ENCODE measurements at places on chromosomes 6 and 20.

GRCh38 chr20:35917077-35917476 is 37.2 kb downstream of the SCAND1 start:
- DNase-seq: no peak

DNA sequence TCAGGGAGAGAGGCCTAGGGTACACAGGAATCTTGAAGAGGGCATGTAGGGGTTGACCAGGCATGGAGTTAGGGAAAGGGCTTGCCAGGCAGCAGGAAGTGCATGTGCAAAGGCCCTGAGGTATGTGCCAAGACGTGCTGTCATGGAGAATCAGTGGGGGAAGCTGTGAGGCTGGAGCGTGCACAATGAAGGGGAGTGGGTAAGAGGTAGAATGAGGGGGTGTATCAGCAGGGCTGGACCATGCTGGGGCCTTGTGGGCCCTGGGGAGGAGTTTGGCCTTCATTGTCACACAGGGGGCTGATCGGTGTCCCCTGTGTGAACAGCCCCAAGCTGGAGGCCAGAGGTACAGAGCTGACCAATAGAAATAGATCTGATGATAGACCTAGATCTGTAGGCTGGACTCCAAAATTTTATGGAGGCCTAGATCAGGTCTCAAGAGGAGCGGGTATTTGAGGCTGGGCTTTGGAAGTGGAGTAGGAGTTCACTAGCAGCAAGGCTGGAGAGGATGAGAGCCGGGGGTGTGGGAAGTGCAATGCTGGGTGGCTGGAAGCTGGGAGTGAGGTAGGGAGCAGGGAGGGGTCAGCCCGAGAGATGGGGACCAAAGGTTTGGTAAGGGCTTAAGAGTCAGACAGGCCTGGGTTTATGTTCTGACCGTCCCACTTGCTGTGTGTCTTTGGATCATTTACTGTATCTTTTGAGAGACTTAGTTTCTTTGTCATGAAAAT is 3.0 kb downstream of the SRC start:
- no peak for DNase-seq

GRCh38 chr6:137256350-137257103 is 37.3 kb upstream of the IFNGR1 start:
- DNase-seq: no peak

GRCh38 chr20:48619126-48620101 is 208.4 kb downstream of the PREX1 start:
- no peak for DNase-seq

- no peak for DNase-seq
These were observed 86.9 kb downstream of the MTFR2 start for GRCh38 chr6:136163260-136163659.

- DNase-seq: no peak
These were observed 17.2 kb upstream of the NOX3 start for GRCh38 chr6:155472886-155473285.

DNA sequence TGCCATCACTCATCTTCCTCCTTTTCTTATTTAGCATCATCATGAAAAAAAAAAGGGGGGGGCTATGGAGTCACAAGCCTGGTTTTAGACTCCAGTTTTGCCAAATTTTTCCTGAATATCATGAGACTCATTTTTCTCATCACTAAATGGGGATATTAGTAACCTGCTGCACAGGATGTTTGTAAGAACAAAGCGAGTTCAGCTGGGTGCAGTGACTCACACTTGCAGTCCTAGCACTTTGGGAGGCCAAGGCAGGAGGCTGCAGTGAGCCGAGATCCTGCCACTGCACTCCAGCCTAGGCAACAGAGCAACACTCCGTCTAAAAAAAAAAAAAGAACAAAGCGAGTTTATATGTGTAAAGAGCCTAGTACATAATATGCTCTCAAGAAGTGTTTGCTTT is 82.8 kb downstream of the TFAP2A start:
- no peak for DNase-seq

DNA sequence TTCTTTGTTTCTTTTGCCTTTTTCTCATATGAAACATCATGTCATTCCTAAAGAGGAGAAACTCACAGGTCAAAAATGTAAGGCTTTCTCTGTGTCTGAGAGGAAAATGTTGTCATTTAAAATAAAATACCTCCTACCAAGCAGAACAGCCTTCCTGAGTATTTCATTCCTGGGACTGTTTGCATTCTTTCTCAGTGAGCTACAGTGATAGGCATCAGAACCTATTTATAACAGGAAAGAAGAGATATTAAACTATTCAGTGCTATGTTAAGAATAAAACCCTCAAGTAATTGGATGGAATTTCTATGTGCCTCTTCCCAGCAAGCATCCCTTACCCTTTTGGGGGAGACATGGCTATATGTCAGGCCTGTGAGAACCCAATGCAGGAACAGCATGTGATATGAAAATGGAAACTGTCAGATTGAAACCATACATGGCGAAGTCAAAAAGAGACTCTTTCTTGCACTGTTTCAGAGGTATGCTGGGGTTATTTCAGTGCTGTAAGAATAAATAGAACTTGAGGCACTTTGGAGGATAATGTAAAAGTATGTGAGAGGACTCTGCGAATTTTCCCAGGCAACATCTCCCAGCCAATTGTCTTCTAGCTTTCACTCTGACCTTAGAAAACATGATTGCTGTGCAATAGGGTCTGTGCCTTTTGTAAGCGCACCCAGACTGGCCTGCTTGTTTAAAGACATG is 133.8 kb upstream of the CCN2 start:
- DNase-seq: no peak

GRCh38 chr6:106411643-106412200 is 51.2 kb downstream of the CRYBG1 start:
- DNase-seq: no peak

DNA sequence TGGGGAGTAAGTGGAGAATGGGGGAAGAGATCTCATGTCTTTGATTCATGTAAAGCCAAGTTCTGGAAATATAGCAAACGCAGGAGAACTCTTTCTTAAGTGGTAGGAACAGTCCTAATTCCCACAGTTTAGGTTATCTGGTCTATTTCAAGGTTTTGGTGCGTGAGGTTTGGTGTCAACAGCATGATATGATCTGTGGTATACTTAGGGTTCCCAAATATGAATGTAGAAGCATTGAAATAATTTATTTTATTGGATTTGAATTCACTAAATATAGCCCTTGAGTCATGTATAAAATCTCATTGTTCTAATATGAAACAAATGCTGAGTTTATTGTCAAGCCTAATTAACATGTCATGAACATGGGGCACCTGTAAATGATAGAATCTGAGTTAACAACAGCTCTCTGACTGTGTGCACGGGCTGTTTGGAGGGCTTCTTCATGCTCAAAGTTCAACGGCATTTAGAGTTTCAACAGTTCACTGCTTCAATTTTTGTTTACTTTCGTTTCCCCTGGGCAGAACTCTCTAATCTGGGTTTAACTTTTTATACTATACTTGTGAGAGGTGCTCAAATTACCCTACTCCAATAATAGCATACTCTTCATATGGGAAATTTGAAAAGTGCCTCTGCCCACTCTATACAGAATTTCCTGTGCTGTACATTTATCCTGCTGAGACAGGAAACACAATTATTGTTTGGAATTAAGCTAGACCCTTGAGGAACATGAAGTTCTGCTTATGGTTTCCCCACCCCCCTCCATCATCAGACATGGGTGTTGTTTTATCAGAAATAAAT is 236.3 kb upstream of the ZNF217 start:
- peak; percentile 81 for DNase-seq

- no peak for DNase-seq
These were observed 368.3 kb upstream of the SASH1 start for GRCh38 chr6:147974376-147974775.

GRCh38 chr6:155187106-155187505 is 76.7 kb upstream of the CLDN20 start:
- DNase-seq: no peak

DNA sequence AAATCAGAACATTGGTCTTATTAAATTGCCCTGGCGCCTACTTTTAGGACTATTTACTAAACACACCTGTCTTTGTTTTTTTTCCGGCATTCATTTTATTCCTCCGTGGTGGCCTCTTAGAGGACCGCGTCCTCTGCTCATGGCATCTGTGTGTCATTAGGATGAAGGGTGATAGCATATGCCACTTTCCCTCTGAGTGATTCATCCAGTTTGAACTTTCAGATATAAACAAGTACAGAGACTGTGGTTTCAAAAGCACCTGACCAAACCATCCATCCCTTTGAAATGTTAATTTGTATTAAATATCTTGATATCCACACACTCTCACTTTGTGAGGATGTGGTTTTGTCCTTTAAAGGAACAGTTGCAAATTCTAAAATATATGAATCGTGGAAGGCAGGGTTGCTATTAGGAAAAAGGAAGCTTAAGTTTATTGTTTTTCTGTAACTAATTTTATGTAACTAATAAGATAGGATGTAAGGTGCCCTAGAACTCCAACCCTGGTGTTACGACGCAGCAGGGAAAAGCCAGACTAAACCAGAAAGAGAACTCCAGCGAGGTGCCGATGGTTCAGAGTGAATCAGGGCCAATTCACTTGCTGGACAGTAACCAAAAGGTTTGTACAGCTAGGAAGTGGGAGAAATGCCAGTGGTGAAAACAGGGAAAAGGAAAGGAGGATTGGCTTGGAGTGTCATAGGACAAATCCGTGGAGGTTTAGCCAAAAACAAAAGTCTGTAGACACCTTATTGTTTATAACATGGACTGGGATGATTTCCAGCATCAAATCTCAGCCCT is 98.7 kb downstream of the SHLD1 start:
- no peak for DNase-seq
